ENCODE measurements at places on chromosomes 7 and 10. TPM values are rescaled to one million over a fixed set of nuclear protein-coding genes. Genes with fewer than 3 reads are reported as not detected.

RELN gene
- total RNA-seq = 14.1 TPM

TSPAN33 gene
- total RNA-seq = 29.7 TPM

CHAT gene
- not detected for total RNA-seq

TDRD1 gene
- 0.52 TPM for total RNA-seq

PIK3CG gene
- 5.2 TPM for total RNA-seq

AP5Z1 gene
- total RNA-seq = 13.6 TPM

BTRC gene
- 19.8 TPM for total RNA-seq

CDK14 gene
- 25.1 TPM for total RNA-seq

CALML3 gene
- total RNA-seq = not detected

PGAM2 gene
- 618 TPM for total RNA-seq

GNG11 gene
- total RNA-seq = 20.4 TPM

SFRP5 gene
- 1.6 TPM for total RNA-seq

ZSCAN21 gene
- total RNA-seq = 11.5 TPM

INMT gene
- 35.5 TPM for total RNA-seq

SRI gene
- total RNA-seq = 43.3 TPM

NME8 gene
- total RNA-seq = not detected

SPOCK2 gene
- total RNA-seq = 2.6 TPM

CRHR2 gene
- total RNA-seq = under 0.01 TPM

ADAM12 gene
- 13.0 TPM for total RNA-seq

TMEM273 gene
- total RNA-seq = 6.8 TPM

UPP1 gene
- total RNA-seq = 1.0 TPM

CHCHD3 gene
- 90.8 TPM for total RNA-seq

BEND7 gene
- total RNA-seq = 6.8 TPM

CFAP46 gene
- not detected for total RNA-seq

SVOPL gene
- total RNA-seq = not detected

NSUN5 gene
- 13.0 TPM for total RNA-seq

CDH23 gene
- 3.7 TPM for total RNA-seq

COL28A1 gene
- total RNA-seq = 2.1 TPM

SYT15 gene
- 1.0 TPM for total RNA-seq

TSPAN13 gene
- total RNA-seq = 39.1 TPM

NEBL gene
- 6.8 TPM for total RNA-seq

FAM237B gene
- total RNA-seq = not detected

LBX1 gene
- 3.1 TPM for total RNA-seq

GPRIN2 gene
- total RNA-seq = 0.52 TPM

GRB10 gene
- 17.7 TPM for total RNA-seq

ZNF804B gene
- not detected for total RNA-seq

C10orf71 gene
- 4.7 TPM for total RNA-seq

PDE6C gene
- not detected for total RNA-seq

SLC16A9 gene
- total RNA-seq = 3.1 TPM

AZGP1 gene
- 9.4 TPM for total RNA-seq

FOXP2 gene
- total RNA-seq = 10.4 TPM

FAM53B gene
- 32.4 TPM for total RNA-seq

GIMAP5 gene
- 21.4 TPM for total RNA-seq

C10orf53 gene
- not detected for total RNA-seq

PLPP4 gene
- 0.52 TPM for total RNA-seq

HERC4 gene
- total RNA-seq = 64.7 TPM

RAPGEF5 gene
- 29.7 TPM for total RNA-seq

ARMH3 gene
- 13.0 TPM for total RNA-seq

AUTS2 gene
- total RNA-seq = 43.3 TPM

TRAPPC14 gene
- 2.6 TPM for total RNA-seq

MALRD1 gene
- total RNA-seq = 2.1 TPM

KLLN gene
- under 0.01 TPM for total RNA-seq

WDR86 gene
- 4.7 TPM for total RNA-seq

CCDC136 gene
- 4.7 TPM for total RNA-seq

DCLRE1A gene
- total RNA-seq = 5.2 TPM

CPA5 gene
- not detected for total RNA-seq
